ENCODE measurements at places on chromosomes 12 and 14. TPM values are rescaled to one million over a fixed set of nuclear protein-coding genes. Genes with fewer than 3 reads are reported as not detected.

GALNT8 gene
- not detected for total RNA-seq

BDKRB2 gene
- total RNA-seq, result 6.7 TPM

TSPAN9 gene
- total RNA-seq, result 22.4 TPM

TMEM119 gene
- total RNA-seq, result 21.3 TPM

PRPH gene
- total RNA-seq, result 0.73 TPM

IQSEC3 gene
- total RNA-seq, result 0.44 TPM

PPP2R3C gene
- total RNA-seq, result 23.7 TPM

ABHD4 gene
- total RNA-seq, result 47.0 TPM

MIP gene
- total RNA-seq, result not detected

DYRK4 gene
- 35.8 TPM for total RNA-seq

GALNT16 gene
- total RNA-seq, result 0.37 TPM

DNAJC22 gene
- not detected for total RNA-seq
